ENCODE measurements at places on chromosomes 7 and 10.

DNA sequence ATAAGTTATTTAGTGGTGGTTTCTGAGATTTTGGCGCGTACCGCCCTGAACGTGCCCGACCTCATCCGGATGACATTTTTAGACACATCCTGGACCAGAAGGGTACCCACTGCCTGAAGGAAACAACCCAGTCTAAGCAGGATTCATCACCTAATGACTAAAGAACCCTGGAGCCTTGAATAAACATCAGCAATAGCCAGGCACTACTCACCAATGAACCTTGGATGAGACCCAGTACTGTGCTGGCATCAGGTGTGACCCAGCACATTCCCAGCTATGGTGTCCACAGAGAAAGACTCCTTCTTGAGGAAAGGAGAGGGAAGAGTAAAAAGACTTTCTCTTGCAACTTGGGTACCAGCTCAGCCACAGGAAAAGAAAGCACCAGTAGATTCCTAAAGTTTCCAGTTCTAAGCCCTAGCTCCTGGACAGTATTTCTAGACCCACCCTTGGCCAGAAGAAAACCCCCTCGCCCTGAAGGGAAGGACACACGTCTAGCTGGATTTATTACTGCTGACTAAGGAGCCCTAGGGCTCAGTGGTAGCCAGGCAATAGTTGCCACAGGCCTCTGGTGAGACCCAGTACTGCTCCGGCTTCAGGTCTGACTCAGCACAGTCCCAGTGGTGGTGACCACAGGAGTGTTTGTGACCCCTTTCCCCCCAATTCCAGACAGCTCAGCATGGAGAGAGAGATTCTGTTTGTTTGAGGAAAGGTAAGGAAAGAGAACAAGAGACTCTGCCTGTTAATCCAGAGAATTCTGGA is 32.5 kb downstream of the ZNF277 start:
- H3K4me3 ChIP-seq: no peak overlapping the region
- no peak overlapping the region for H3K27ac ChIP-seq
- H3K27me3 ChIP-seq: no peaks in the 10 kb centered on the region
- no peak for DNase-seq
- no peaks in the 10 kb centered on the region for H3K36me3 ChIP-seq

DNA sequence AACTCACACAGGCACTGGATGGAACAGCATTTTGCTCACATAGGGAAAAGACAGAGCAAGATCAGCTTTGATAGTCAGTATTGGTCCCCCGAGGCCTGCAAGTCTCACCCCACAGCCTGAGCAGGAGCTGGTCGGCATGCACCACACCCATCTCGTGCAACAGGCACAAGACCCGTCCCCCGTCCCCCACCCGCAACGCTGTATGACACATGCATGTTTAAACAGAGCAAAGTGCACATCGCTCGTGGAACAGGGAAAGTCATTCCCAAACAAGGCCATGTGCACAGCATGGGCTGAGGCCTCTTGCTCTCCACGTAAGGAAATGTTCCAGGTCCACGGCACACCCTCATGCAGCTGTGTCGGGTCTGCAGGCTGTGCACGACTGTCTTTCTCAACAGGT is 527.2 kb downstream of the ACTR3B start:
- H3K4me1 ChIP-seq: no peaks in the 10 kb centered on the region
- DNase-seq: no peak
- peaks cover 62% of the 10 kb centered on the region for H3K36me3 ChIP-seq

DNA sequence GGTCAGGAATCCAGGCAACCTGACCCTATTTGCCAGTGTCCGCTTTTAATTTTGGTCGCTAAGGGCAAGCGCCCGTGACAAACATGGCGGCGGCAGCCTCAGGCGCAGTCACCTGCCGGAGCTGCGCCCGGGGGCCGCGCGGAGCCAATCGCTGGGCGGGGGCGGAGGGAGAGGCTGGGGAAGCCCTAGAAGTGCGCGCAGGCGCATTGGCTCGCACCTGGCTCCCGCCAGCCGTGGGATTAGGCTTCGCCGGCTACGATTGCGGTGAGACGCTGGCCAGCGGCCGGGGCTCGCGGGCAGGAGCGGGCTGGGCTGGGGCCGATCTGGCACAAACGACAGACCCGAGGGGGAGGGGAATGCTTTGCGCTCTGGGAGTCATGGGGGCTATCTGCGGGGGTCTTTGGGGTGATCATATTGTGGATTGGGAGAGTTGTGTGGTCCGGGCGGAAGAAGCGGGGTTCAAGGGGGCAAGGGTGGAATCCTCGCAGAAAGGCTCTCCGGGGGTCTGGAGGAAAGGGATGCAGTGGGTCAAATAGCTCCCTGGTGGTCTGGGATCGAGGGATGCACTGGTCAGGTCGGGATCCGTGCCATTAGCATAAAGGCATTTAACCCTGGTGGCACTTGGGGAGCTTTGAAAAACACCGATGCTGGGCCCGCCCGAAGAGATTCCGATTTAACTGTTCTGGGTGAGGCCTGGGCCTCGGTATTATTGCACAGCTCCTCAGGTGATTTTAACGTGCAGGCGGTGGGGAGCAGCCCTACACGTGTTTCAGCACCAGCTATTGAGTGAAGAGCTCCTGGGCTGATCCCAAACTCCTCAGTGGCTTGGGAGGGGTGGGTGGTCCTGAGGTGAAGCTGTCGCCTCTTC is 10.1 kb upstream of the C10orf95 start:
- peak; percentile 98 for DNase-seq
- H3K36me3 ChIP-seq: no peaks in the 10 kb centered on the region

- no peak for DNase-seq
- no peaks in the 10 kb centered on the region for H3K27me3 ChIP-seq
- H3K4me3 ChIP-seq: no peak overlapping the region
- H3K36me3 ChIP-seq: no peaks in the 10 kb centered on the region
Measured at GRCh38 chr10:4373098-4373497, 452.9 kb upstream of the AKR1E2 start.

- H3K4me1 ChIP-seq: peaks cover 32% of the 10 kb centered on the region
- H3K36me3 ChIP-seq: no peaks in the 10 kb centered on the region
- no peak overlapping the region for H3K27ac ChIP-seq
Measured at GRCh38 chr7:27213433-27214238, 13.7 kb upstream of the HOXA13 start.

GRCh38 chr10:96512524-96513304 is 1.0 kb downstream of the TLL2 start:
- no peaks in the 10 kb centered on the region for H3K36me3 ChIP-seq
- peaks cover 49% of the 10 kb centered on the region for H3K4me1 ChIP-seq
- peaks cover 43% of the 10 kb centered on the region for H3K27me3 ChIP-seq
- DNase-seq: peak; percentile 63
- H3K4me3 ChIP-seq: peak overlapping the region; percentile 77

DNA sequence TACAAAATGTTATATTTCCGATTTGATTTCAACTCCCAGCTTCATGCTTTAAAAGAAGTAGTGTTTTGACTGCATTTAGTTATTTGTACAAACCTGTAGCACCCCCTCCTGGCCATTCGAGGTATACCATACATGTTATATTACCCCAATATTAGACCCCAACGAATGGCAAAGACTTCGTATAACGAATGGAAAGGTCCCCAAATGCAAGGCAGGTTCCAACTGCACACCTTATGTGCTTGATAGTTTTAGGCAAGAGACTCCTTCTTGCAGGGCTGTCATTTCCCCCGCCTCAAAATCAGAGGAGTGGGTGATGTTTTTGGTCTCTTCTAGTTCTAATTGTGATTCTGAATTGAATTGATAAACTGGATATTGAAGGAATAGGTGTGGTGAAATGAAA is 101.1 kb upstream of the TARP start:
- H3K27me3 ChIP-seq: no peaks in the 10 kb centered on the region
- no peak overlapping the region for H3K27ac ChIP-seq
- peaks cover 8% of the 10 kb centered on the region for H3K4me1 ChIP-seq
- no peaks in the 10 kb centered on the region for H3K36me3 ChIP-seq

DNA sequence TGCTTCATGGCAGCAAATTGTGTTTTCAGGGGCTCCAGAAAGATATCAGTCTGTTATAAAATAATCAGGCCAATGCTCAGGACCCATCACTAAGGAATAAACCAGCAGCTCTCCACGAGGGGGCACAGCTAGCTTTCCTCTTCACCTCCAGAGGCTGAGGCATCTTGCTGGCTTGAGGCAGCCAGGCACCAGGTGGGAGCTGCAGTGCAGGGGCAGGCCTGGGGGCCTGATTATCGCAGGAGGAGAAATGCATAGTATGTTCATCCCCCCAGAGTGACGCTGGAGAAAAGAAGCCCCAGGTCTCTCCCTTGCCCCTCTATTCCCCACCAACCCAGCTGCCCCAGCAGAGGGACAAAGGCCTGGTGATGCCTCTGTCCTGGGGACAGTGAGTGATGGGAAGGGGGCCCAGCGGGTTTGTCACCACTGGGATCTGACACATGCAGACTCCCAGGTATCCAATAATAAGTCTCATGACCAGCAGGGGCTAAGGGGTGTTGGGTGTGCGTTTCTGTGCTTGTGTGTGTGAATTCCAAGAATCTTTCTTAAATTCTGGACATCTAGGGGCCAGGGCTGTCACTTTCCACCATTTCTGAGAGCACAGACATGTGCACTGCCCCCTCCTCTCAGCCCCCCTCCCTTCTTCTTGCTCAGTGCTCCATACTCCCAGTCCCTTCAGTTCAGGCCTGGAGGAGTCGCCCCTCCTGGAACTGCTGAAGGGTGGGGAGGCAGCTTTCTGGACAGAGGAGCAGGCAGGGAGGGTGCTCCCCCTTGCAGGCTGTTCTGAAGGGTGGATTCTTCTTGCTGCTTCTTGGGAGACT is 128.1 kb upstream of the FAM20C start:
- no peaks in the 10 kb centered on the region for H3K36me3 ChIP-seq
- peaks cover 31% of the 10 kb centered on the region for H3K4me1 ChIP-seq
- no peak overlapping the region for H3K27ac ChIP-seq

GRCh38 chr7:22393913-22394729 is 37.2 kb upstream of the RAPGEF5 start:
- H3K36me3 ChIP-seq: no peaks in the 10 kb centered on the region
- no peaks in the 10 kb centered on the region for H3K27me3 ChIP-seq
- peaks cover 31% of the 10 kb centered on the region for H3K4me1 ChIP-seq
- H3K27ac ChIP-seq: no peak overlapping the region
- no peak for DNase-seq

GRCh38 chr7:12771378-12771877 is 84.0 kb downstream of the ARL4A start:
- no peak overlapping the region for H3K4me3 ChIP-seq
- H3K4me1 ChIP-seq: peaks cover 44% of the 10 kb centered on the region
- peaks cover 16% of the 10 kb centered on the region for H3K36me3 ChIP-seq
- no peaks in the 10 kb centered on the region for H3K27me3 ChIP-seq
- DNase-seq: no peak

- no peaks in the 10 kb centered on the region for H3K27me3 ChIP-seq
- peak; percentile 39 for DNase-seq
- no peaks in the 10 kb centered on the region for H3K36me3 ChIP-seq
- H3K4me1 ChIP-seq: peaks cover 23% of the 10 kb centered on the region
- H3K4me3 ChIP-seq: no peak overlapping the region
- no peak overlapping the region for H3K27ac ChIP-seq
Measured at GRCh38 chr10:98299341-98299740, 31.3 kb upstream of the LOXL4 start.

- no peaks in the 10 kb centered on the region for H3K27me3 ChIP-seq
- no peak overlapping the region for H3K27ac ChIP-seq
- H3K36me3 ChIP-seq: peaks cover 7% of the 10 kb centered on the region
- H3K4me1 ChIP-seq: peaks cover 12% of the 10 kb centered on the region
- H3K4me3 ChIP-seq: no peak overlapping the region
Measured at GRCh38 chr7:20539201-20539600, 76.3 kb upstream of the ABCB5 start.

- no peak overlapping the region for H3K4me3 ChIP-seq
- no peak for DNase-seq
- no peaks in the 10 kb centered on the region for H3K4me1 ChIP-seq
- H3K27ac ChIP-seq: no peak overlapping the region
Measured at GRCh38 chr10:6044060-6044459, 18.1 kb downstream of the IL2RA start.

- no peaks in the 10 kb centered on the region for H3K36me3 ChIP-seq
- H3K27me3 ChIP-seq: no peaks in the 10 kb centered on the region
- no peak for DNase-seq
- H3K4me1 ChIP-seq: peaks cover 37% of the 10 kb centered on the region
- H3K27ac ChIP-seq: no peak overlapping the region
Measured at GRCh38 chr10:119216127-119216526, 8.8 kb downstream of the GRK5 start.

DNA sequence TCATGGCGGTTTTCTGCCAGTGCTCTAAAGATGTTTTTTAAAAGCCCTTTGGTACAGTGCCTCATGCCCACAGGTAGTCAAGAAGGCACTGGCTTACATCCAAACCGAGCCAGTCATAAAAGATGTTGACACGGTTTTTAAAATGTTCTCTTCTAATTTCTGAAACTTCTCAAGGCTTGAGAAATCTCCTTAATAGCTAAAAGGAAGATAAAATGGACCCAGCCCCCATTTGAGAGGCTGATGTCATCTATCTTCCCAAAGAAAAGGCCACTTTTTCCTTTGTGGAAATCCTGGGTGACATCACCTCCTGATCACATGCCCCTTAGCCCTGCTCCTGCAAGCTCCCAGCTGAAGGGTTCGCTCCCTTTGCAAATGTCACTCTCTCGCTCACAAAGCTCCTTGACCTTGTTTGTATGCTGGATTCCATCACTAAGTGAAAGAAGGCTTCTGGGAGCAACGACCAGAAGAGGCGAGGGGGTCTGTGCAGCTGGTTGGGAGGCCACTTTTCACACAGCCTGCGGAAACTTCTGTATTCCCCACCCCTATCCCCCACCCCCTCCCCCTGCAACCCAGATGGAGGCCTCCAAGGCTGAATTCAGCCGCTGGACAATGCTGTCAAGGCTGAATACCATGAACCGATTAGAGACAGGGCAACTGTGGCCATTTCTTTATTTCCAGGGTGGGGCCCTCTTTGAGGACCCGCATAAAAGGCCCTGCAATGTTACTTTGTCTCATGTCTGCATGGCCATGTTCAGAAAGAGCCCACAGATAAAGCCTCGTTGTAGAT is 122.8 kb downstream of the CUBN start:
- no peak overlapping the region for H3K4me3 ChIP-seq
- H3K36me3 ChIP-seq: peaks cover 9% of the 10 kb centered on the region
- H3K27ac ChIP-seq: no peak overlapping the region
- no peak for DNase-seq

DNA sequence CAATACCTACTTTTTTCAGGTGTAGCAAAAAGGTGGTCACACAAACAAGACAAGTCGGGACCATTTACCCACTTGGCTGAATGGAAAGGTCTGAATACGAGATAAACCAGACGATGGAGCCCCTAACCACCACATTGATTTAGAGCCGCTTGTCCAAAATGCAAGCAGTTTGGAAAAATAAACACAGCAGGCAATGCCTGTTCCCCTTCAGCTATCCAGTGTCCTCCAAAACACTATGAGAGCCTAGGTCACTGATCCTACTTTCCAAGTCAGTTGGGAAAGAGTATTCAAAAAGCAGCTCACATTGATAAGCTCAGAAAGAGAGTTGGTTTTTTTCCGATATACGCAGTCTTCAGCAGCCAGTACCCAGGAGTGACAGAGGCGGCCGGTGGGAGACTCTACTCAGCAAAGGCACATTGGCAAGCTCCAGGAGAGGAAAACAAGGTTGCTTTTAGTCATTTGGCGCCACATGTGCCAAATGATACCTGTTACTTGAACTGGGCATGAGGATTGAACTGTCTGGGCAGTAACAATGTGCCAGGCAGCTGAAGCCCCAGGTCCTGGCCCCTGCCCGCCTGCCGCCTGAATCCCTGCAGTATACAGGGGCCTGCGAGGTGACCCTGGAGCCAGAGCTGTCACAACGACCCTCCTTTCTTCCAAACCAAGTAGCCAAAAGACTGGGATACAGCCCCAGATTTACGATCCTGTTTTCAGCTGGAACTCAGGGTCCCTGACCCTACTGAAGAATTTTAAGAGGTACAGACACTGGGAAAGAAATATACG is 109.8 kb downstream of the PIP4K2A start:
- peaks cover 33% of the 10 kb centered on the region for H3K4me1 ChIP-seq
- no peaks in the 10 kb centered on the region for H3K27me3 ChIP-seq
- peaks cover 23% of the 10 kb centered on the region for H3K36me3 ChIP-seq
- H3K27ac ChIP-seq: no peak overlapping the region
- no peak for DNase-seq
